ENCODE measurements at places on chromosomes 7 and 10. TPM values are rescaled to one million over a fixed set of nuclear protein-coding genes. Genes with fewer than 3 reads are reported as not detected.

SND1 gene
- 174 TPM for total RNA-seq

OPALIN gene
- total RNA-seq, result not detected

STK31 gene
- under 0.01 TPM for total RNA-seq

TMEM176A gene
- total RNA-seq, result 61.1 TPM

CRYGN gene
- total RNA-seq, result 0.50 TPM

SPDYE5 gene
- not detected for total RNA-seq

CHN2 gene
- 0.33 TPM for total RNA-seq

MRLN gene
- total RNA-seq, result not detected

SLC18A3 gene
- not detected for total RNA-seq

RARRES2 gene
- total RNA-seq, result 174 TPM

EEPD1 gene
- total RNA-seq, result 8.4 TPM

RAMP3 gene
- under 0.01 TPM for total RNA-seq

LRMDA gene
- total RNA-seq, result 1.0 TPM

PKD2L1 gene
- total RNA-seq, result not detected

WDR86 gene
- 1.0 TPM for total RNA-seq

DLG5 gene
- 40.8 TPM for total RNA-seq

PLAU gene
- total RNA-seq, result 60.1 TPM

NUTM2B gene
- total RNA-seq, result 0.51 TPM

CAMK1D gene
- total RNA-seq, result 1.5 TPM

SPDYE6 gene
- total RNA-seq, result not detected

TUBAL3 gene
- total RNA-seq, result not detected

GATA3 gene
- total RNA-seq, result not detected

H2BK1 gene
- not detected for total RNA-seq
